ENCODE measurements at places on chromosomes 6 and 20. TPM values are rescaled to one million over a fixed set of nuclear protein-coding genes. Genes with fewer than 3 reads are reported as not detected.

The MEP1A gene
- not detected for total RNA-seq

DNA sequence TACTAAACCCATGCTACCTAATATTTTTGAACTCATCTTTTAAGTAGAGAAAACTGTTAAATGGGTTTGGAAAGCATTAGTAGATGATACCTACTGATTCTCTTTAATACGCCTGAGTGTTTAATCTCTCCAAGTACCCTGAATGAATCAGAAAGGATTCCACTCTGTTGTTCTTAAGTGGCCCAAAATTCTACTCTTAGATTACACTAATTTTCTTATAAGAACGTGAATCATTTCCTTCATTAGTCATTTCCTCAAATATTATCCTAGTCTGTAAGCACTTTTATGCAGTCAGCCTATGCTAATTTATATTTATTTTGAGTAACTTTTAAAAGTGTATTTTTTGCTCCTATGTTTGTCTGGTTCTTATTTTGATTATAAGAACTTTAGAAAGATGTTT is 380.0 kb downstream of the BTBD9 start:
- no peak overlapping the region for H3K4me3 ChIP-seq
- peaks cover 11% of the 10 kb centered on the region for H3K36me3 ChIP-seq
- H3K4me1 ChIP-seq = no peaks in the 10 kb centered on the region

GRCh38 chr6:85537055-85537494 is 56.6 kb downstream of the SNX14 start:
- H3K4me3 ChIP-seq = no peak overlapping the region
- no peaks in the 10 kb centered on the region for H3K27me3 ChIP-seq
- no peak for DNase-seq
- peaks cover 9% of the 10 kb centered on the region for H3K36me3 ChIP-seq
- peaks cover 2% of the 10 kb centered on the region for H3K4me1 ChIP-seq

DNA sequence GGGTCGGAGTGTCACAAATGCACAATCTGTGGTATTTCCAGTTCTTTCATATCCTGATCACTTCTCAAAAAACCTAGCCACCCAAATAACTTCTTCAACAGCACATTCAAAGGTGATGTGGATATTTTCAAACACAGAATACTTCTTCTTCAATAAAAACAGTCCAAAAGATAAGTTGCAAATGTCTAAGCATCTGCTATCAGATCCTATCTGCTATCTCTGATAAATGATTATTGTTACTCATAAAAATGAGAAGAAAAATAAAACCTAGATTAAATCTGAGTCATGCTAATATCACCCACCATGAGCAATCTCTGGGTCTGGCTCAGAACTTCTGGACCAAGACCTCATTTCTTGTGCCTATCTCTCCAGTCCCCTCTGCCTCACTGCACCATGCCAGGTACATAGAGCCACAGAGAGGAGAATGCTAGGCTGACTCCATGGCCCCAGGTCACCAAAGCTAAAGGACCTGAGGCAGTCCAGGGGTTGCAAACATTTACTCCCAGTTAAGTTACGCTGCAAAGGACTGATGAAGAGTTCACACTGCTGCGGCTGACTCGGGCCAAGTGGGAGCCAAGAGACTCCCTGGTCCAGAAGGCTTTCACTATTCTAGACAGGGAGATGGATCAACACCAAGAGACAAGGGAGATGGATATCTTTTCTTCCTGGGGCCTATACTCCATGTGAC is 101.4 kb downstream of the KIF13A start:
- DNase-seq = no peak
- H3K27ac ChIP-seq = no peak overlapping the region
- H3K36me3 ChIP-seq = no peaks in the 10 kb centered on the region
- H3K27me3 ChIP-seq = peaks cover 66% of the 10 kb centered on the region
- H3K4me1 ChIP-seq = peaks cover 23% of the 10 kb centered on the region

DNA sequence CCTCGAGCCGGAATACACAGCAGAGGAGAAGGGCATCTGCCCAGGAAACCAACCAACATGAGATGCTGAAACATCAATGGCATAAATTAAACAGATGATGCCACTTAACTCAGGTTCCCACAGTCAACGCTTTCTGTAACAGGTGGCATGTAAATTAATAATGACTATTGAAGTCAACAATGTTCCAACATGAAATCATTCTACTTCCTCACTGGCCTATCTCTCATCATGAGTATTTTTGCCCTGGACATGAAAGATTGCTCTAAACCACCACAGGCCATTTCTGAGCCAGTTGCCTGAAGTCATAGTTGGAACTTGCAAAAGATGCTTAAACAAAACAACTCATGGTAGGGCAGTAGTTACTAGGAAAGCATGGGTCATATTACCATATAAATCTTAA is 397.9 kb upstream of the JARID2 start:
- H3K4me3 ChIP-seq = no peak overlapping the region
- no peak for DNase-seq
- H3K4me1 ChIP-seq = no peaks in the 10 kb centered on the region
- H3K36me3 ChIP-seq = peaks cover 3% of the 10 kb centered on the region
- peaks cover 2% of the 10 kb centered on the region for H3K27me3 ChIP-seq

All from activated CD8-positive, alpha-beta memory T cell treated with anti-CD3 and anti-CD28 coated beads, Interleukin-2, amount 10 ng/mL, durations not matched to agents 7 days and 5 days (primary cell).